ENCODE measurements at places on chromosomes 3 and 15. TPM values are rescaled to one million over a fixed set of nuclear protein-coding genes. Genes with fewer than 3 reads are reported as not detected.

GRCh38 chr3:57793737-57794187, 37.7 kb downstream of the SLMAP start:
- no peaks in the 10 kb centered on the region for H3K36me3 ChIP-seq
- H3K27ac ChIP-seq = peak overlapping the region; percentile 10
- H3K27me3 ChIP-seq = no peaks in the 10 kb centered on the region
- no peak for DNase-seq

DNA sequence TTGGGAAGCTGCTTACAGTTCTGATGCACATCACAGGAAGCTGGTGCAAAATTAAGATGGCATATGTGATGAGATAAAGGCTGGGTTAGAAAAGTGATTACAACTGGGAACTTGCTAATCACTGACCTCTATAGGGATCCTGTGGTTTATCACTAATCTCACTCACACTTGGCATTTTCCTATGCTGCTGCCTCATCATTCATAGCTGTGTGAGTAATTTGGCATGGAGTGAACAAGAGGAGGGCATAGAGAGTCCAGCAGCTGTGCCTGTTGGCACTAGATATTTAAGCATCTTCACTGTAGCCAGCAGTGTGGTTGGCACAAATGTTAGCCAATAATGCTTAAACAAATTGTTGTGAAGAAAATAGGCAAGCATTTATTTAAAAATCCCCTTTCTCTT, 217.7 kb upstream of the CGNL1 start:
- no peaks in the 10 kb centered on the region for H3K4me1 ChIP-seq
- DNase-seq = no peak

DNA sequence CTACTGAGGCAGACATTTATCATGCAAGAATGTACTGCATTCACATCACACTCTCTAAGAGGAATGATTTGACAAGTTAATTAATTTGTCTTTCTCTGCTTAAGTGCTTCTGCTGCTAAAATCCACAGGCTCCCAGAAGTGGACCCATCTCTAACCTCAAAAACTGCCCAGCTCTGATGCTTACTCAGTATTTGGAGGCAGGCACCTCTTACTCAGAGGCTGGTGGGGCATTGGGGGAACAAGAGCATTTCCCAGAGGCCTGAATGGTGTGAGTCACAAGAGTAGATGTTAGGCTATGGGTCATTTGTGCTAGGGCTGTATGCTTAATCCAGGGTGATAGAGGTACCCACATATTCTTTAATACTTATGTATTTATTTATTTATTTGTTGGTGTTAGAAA, 34.4 kb upstream of the HCN4 start:
- H3K27me3 ChIP-seq = no peaks in the 10 kb centered on the region
- H3K36me3 ChIP-seq = no peaks in the 10 kb centered on the region
- H3K27ac ChIP-seq = no peak overlapping the region
- H3K4me3 ChIP-seq = no peak overlapping the region
- no peaks in the 10 kb centered on the region for H3K4me1 ChIP-seq
- DNase-seq = no peak

- no peak overlapping the region for H3K4me3 ChIP-seq
- DNase-seq = no peak
- H3K27ac ChIP-seq = no peak overlapping the region
- no peaks in the 10 kb centered on the region for H3K27me3 ChIP-seq
- no peaks in the 10 kb centered on the region for H3K36me3 ChIP-seq
- H3K4me1 ChIP-seq = no peaks in the 10 kb centered on the region
Observed at GRCh38 chr15:27272427-27272826, 301.4 kb downstream of the GABRG3 start.

GRCh38 chr15:101404245-101404644, 85.3 kb downstream of the PCSK6 start:
- H3K27ac ChIP-seq = no peak overlapping the region
- H3K27me3 ChIP-seq = no peaks in the 10 kb centered on the region
- no peak for DNase-seq

- H3K36me3 ChIP-seq = no peaks in the 10 kb centered on the region
- H3K27ac ChIP-seq = no peak overlapping the region
- peaks cover 11% of the 10 kb centered on the region for H3K4me1 ChIP-seq
- H3K4me3 ChIP-seq = no peak overlapping the region
Observed at GRCh38 chr3:46061108-46061720, 33.9 kb upstream of the XCR1 start.

DNA sequence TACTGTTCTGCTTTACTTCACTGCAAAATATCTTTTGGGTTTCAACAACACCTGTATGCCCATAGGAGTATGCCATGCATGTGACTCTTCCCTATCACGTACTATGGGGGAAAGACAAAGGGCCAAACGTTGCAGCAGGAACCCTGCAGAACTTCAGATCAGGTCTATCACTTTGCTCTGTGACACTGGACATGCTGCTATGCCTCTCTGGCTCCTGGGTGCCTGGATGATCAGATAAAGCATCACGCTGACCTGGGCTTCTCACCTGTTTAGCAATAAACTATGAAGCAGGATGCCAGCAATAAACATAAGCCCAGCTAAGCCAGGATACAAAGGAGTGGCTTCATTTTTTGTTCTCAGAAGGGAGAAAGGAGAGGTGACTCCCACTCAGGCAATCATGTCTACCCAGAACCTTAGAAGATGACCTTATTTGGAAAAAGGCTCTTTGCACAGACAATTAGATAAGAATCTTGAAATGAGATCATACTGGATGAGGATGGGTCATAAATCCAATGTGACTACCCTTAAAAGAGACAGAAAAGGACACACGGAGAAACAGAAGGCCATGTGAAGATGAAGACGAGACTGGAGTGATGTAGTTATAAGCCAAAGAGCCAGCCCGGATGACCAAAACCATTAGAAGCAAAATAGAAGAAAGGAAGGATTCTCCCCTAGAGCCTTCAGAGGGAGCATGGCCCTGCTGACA, 19.3 kb downstream of the POMGNT2 start:
- H3K36me3 ChIP-seq = no peaks in the 10 kb centered on the region
- no peaks in the 10 kb centered on the region for H3K4me1 ChIP-seq
- H3K4me3 ChIP-seq = no peak overlapping the region

- H3K27me3 ChIP-seq = no peaks in the 10 kb centered on the region
- no peaks in the 10 kb centered on the region for H3K36me3 ChIP-seq
- H3K4me3 ChIP-seq = no peak overlapping the region
- no peak for DNase-seq
- no peaks in the 10 kb centered on the region for H3K4me1 ChIP-seq
Observed at GRCh38 chr3:186625600-186626042, 12.8 kb downstream of the AHSG start.

DNA sequence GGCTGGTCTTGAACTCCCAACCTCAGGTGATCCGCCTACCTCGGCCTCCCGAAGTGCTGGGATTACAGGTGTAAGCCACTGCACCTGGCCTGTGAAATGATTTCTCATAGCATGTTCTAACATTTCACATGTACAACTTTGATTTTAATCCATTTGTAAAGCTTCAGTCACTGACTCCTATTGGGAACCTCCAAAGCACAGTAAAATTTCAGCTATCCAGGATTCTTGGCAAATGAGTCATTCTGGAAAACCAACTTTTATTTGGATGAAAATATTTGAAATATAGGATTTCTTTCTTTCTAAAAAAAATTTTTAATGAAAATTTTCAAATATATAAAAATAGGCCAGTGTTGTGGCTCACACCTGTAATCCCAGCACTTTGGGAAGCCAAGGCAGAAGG, 2.7 kb upstream of the LMAN1L start:
- no peaks in the 10 kb centered on the region for H3K36me3 ChIP-seq
- H3K27me3 ChIP-seq = no peaks in the 10 kb centered on the region
- no peak for DNase-seq
- no peak overlapping the region for H3K4me3 ChIP-seq

- no peak overlapping the region for H3K4me3 ChIP-seq
- H3K36me3 ChIP-seq = peaks cover 34% of the 10 kb centered on the region
- no peak for DNase-seq
- H3K27ac ChIP-seq = no peak overlapping the region
- no peaks in the 10 kb centered on the region for H3K27me3 ChIP-seq
Observed at GRCh38 chr3:150583028-150583427, 20.1 kb upstream of the SELENOT start.

GRCh38 chr15:84910928-84911623, 26.6 kb downstream of the SLC28A1 start:
- H3K36me3 ChIP-seq = no peaks in the 10 kb centered on the region
- H3K27me3 ChIP-seq = no peaks in the 10 kb centered on the region
- no peak for DNase-seq
- H3K4me1 ChIP-seq = peaks cover 41% of the 10 kb centered on the region

GRCh38 chr3:22933841-22934116, 269.3 kb upstream of the UBE2E2 start:
- no peak overlapping the region for H3K27ac ChIP-seq
- H3K4me3 ChIP-seq = no peak overlapping the region
- H3K4me1 ChIP-seq = no peaks in the 10 kb centered on the region
- no peaks in the 10 kb centered on the region for H3K27me3 ChIP-seq
- no peak for DNase-seq

GRCh38 chr3:145776782-145777408, 384.1 kb downstream of the PLOD2 start:
- DNase-seq = peak; percentile 39
- no peak overlapping the region for H3K27ac ChIP-seq
- H3K4me3 ChIP-seq = no peak overlapping the region
- no peaks in the 10 kb centered on the region for H3K36me3 ChIP-seq

- no peak overlapping the region for H3K27ac ChIP-seq
- no peaks in the 10 kb centered on the region for H3K36me3 ChIP-seq
- H3K4me3 ChIP-seq = no peak overlapping the region
Observed at GRCh38 chr3:195450731-195451229, 8.0 kb upstream of the ACAP2 start.

DNA sequence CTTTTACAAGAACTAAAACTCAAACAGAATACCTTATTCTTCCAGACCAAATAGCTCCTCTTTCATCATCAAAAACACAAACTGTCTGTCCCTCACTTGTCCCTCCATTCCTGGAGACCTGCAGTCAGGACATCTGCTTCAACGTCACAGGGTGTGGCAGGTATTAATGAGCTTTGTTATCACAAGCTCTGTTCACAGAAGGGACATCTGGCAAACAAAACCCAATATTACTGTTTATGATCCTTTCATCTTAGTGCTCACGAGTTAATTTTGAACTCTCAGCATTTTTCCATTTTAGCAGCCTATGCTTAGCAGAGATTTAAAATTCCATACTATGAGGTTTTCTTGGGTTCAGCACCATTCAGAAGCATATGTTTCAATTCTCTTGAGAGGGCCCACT, 32.9 kb downstream of the AP3S2 start:
- no peak overlapping the region for H3K4me3 ChIP-seq
- H3K27ac ChIP-seq = no peak overlapping the region
- DNase-seq = no peak
- H3K27me3 ChIP-seq = no peaks in the 10 kb centered on the region
- H3K36me3 ChIP-seq = peaks cover 10% of the 10 kb centered on the region

The SLC12A1 gene
- total RNA-seq = not detected

The SLC22A14 gene
- 0.22 TPM for total RNA-seq

The ZNF662 gene
- not detected for total RNA-seq

The LDHAL6B gene
- not detected for total RNA-seq

The C3orf85 gene
- total RNA-seq = not detected

The PLIN1 gene
- total RNA-seq = 0.32 TPM

The CCR8 gene
- not detected for total RNA-seq
